Activated CD4-positive, alpha-beta T cell treated with anti-CD3 and anti-CD28 coated beads, Interleukin-2, Interleukin-4, amounts not matched to agents 100 ng/mL and 50 ng/mL, durations not matched to agents 16 hours and 8 hours (primary cell): ENCODE measurements at places on chromosomes 7 and 10.

GRCh38 chr10:104488439-104488832 lies 134.8 kb downstream of the CFAP58 start:
- DNase-seq = no peak

DNA sequence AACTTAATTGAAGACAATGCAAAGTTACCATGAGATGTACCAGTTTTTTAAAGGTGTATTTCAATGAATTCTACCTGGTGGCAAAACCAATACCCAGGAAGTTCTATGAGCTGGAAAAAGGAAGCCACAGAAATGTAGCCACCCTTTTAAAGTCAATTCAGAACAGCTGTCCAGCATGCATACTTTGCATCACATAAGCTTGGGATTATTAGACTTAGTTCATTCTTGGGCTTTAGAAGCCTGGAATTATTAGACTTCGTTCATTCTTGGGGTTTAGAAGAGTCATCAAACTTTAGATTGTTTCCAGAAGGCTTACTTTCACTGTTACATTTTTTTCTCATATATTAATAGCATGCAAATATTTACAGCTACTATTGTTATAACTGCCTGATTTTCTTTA lies 20.9 kb downstream of the SLC25A13 start:
- DNase-seq = no peak

DNA sequence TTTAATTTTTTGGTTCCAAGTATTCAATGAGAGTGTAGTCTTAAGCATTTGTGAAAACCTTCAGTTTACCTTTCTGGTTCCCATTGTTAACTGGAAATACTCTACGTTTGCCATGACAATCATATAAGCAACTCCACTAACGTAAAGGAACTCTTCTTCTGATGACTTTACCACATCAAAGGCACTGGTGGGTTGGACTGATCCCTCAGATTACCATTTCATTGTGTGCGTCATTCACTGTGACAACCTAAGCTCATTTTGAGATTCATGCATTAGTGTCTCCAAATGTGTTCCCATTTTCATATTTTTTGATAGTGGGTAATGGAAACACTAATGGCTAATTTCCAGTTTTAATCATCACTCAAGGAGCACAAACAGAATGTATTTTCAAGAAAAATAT lies 119.9 kb upstream of the COL1A2 start:
- peak; percentile 8 for DNase-seq

DNA sequence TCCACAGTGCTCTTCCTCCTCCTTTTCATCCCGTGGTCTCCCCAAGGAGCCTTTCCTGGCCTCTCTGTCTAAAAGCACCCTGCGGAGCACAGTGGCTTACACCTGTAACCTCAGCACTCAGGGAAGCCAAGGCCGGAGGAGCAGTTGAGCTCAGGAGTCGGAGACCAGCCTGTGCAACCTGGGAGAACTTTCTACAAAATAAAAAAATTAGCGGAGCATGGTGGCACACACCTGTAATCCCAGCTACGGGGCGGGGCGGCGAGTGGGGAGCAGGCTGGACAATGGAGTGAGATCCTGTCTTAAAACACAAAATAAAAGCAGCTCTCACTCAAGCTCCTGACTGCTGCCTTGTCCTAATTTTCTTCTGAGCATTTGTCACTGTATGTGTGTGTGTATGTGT lies 1.4 kb upstream of the COBL start:
- DNase-seq = no peak

DNA sequence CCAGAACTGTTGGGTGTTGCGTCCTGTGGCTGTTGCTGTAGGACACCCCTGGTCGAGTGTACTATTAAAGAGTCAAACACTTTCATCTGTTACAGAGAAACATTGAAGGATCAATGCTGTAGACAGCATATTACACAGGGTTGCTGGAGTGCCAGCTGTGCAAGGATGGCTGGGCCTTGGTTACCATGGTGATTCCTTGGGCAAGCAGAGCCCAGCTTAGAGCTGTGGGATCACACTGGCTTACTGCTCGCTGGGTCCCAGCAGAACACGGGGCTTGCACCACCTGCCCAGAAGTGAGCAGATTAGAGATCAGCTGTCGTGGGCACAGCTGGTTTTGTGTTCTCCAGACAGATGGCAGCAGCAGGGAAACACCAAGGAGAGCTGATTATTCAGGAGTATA lies 76.0 kb downstream of the GPR141 start:
- no peak for DNase-seq

DNA sequence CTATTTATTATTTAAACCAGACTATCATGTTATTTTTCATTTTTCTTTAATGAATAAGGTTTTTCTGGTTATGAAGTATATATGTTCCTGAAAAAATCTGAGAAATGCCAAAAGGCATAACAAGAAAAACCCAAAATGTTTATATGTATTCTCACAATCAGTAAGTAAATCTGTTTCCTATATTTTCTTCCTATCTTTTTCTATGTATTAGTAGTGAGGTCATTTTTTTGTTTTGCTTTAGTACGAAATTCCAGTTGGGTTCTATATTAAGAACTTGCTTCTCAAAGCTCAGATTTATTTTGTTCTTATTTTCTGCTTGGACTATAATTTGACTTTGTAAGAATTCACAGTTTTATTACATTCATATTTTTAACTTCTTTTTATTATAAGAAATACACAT lies 287.5 kb upstream of the NFE2L3 start:
- no peak for DNase-seq
